DND-41 (cell line): ENCODE measurements at places on chromosomes 7 and 10.
A peak's percentile ranks its signal among the peaks of the same experiment; 100 is the strongest.

DNA sequence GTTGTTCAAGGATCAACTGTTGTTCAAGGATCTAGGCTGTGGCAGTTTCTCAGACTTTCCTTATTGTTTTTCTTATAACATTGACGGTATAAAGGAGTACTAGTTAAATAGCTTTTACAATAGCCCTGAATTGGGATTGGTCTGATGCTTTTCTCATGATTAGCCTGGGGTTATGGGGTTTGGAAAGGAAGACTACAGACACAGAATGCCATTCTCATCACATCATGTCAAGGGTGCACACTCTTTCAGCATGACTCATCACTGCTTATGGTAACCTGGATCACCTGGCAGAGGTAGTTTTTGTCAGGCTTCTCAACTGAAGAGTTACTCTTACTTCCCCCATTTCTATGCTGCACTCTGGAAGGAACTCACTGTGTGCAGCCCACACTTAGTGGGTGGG is 194.2 kb upstream of the NPSR1 start:
- H3K4me3 ChIP-seq = no peak overlapping the region
- H3K27ac ChIP-seq = no peak overlapping the region
- no peaks in the 10 kb centered on the region for H3K36me3 ChIP-seq
- DNase-seq = no peak

- no peaks in the 10 kb centered on the region for H3K4me1 ChIP-seq
- no peaks in the 10 kb centered on the region for H3K27me3 ChIP-seq
- H3K27ac ChIP-seq = no peak overlapping the region
- H3K4me3 ChIP-seq = no peak overlapping the region
These were observed 10.8 kb downstream of the NKX6-2 start for GRCh38 chr10:132774902-132775863.

DNA sequence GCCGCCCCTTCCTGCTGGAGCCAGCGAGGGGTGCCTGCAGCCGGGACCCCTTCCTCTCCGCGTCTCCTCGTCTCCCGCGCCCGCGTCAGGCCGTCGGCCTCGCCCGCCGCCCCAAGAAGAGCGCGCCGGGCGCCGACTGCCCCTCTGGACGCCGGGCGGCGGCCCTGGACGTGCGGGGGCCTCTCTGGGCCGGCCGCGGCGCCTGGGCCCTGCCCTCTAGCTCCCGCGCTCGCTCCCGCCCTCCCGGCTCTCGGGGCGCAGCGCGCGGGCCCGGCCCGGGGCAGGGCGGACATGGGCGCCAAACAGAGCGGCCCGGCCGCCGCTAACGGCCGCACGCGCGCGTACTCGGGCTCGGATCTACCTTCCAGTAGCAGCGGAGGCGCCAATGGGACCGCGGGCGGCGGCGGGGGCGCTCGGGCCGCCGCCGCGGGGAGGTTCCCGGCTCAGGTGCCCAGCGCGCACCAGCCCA is 704 bp downstream of the ZNRF2 start:
- H3K27me3 ChIP-seq = no peaks in the 10 kb centered on the region
- H3K4me3 ChIP-seq = peak overlapping the region; percentile 75
- H3K4me1 ChIP-seq = peaks cover 45% of the 10 kb centered on the region
- peak overlapping the region; percentile 94 for H3K27ac ChIP-seq
- H3K36me3 ChIP-seq = no peaks in the 10 kb centered on the region; the same call in 1 of the 2 replicates

DNA sequence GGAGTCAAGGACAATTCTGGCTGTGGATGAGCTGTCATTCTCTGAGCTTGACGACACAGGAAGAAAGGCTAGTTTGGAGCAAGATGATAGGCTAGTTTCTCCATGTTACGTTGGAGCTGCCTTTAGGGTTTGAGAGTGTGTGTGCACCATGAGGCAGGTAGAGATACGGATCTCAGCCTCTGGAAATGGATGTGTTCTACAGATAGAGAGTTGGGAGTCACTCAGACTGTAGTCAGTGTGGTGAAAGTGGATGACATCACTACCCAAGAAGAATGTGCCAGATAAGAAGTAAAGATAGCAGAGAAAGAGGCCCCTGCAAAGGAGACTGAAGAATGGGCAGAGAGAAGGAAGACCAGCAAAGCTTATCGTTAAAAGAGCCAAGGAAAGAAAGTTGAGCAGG is 42.4 kb downstream of the PNLIPRP3 start:
- DNase-seq = no peak
- no peaks in the 10 kb centered on the region for H3K4me1 ChIP-seq
- H3K27me3 ChIP-seq = peaks cover 3% of the 10 kb centered on the region
- no peak overlapping the region for H3K4me3 ChIP-seq
- H3K36me3 ChIP-seq = no peaks in the 10 kb centered on the region
- no peak overlapping the region for H3K27ac ChIP-seq

DNA sequence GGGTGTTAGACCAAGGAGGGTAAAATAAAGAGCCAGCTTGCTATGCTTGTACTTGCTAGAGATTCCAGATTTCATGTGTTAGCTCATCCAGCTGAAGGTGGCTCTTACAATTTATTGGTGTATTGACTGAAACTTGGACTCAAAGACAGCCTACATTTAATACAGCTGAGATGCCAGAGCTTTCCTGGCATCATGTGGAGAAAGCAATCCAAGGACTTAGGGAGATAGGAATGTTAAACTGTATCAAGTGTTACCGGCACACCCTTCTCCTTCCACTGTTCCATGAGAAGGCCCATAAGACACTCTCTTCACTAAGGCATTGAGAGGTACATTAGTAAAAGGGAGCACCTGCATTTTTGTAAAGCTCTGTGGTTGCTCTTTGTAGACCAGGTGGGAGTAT is 9.3 kb upstream of the HERPUD2 start:
- H3K4me3 ChIP-seq = no peak overlapping the region
- H3K27me3 ChIP-seq = no peaks in the 10 kb centered on the region
- no peak for DNase-seq
- no peaks in the 10 kb centered on the region for H3K36me3 ChIP-seq

GRCh38 chr7:97298561-97298960 is 181.1 kb downstream of the SDHAF3 start:
- no peak overlapping the region for H3K4me3 ChIP-seq
- H3K4me1 ChIP-seq = no peaks in the 10 kb centered on the region
- no peaks in the 10 kb centered on the region for H3K27me3 ChIP-seq
- no peak overlapping the region for H3K27ac ChIP-seq
- no peak for DNase-seq

DNA sequence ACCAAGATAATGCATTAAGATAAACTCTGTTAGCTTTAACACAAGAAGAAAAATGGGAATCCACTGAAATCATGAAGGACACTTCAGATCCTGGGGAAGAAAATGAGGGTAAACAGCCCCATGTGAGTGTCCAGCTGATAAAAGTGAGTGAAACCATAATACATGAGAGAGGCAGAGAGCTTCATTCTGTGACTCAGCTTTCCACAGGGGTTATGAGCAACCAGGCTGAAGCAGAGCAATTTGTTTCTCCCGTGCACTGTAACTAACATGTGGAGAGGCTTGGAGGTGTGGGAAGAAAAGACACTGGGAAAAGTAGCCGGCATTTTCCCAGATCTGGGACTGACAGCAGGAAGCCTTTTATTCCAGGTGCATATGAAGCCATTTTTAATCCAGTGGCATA is 971.7 kb downstream of the ANKRD7 start:
- H3K27ac ChIP-seq = no peak overlapping the region
- H3K4me1 ChIP-seq = no peaks in the 10 kb centered on the region
- no peaks in the 10 kb centered on the region for H3K27me3 ChIP-seq
- H3K4me3 ChIP-seq = no peak overlapping the region
- no peak for DNase-seq

- H3K27me3 ChIP-seq = no peaks in the 10 kb centered on the region
- H3K36me3 ChIP-seq = no peaks in the 10 kb centered on the region
- H3K27ac ChIP-seq = no peak overlapping the region
- no peaks in the 10 kb centered on the region for H3K4me1 ChIP-seq
- no peak overlapping the region for H3K4me3 ChIP-seq
These were observed 253.7 kb downstream of the GLRX3 start for GRCh38 chr10:130389906-130390305.

DNA sequence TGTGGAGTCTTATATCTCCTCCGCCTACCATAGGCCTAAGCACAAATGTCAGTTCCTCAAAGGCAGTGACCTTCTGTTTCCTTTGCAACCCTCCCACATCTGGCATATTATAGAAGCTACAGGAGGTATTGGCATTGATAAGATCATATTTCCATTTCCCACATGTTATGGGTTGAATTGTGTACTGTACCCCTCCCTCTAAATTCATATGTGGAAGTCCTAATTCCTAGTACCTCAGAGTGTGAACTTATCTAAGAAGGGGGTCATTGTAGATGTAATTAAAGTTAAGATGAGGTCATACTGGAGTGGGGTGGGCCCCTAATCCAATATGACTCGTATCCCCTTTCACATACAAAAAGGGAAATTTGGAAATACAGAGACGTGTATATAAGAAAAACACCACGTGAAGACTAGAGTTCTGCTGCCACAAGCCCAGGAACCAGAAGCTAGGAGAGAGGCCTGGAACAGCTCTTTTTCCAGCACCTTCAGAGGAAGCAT is 6.1 kb upstream of the LAMB4 start:
- no peak for DNase-seq
- H3K27me3 ChIP-seq = peaks cover 5% of the 10 kb centered on the region
- no peaks in the 10 kb centered on the region for H3K4me1 ChIP-seq
- no peak overlapping the region for H3K4me3 ChIP-seq

DNA sequence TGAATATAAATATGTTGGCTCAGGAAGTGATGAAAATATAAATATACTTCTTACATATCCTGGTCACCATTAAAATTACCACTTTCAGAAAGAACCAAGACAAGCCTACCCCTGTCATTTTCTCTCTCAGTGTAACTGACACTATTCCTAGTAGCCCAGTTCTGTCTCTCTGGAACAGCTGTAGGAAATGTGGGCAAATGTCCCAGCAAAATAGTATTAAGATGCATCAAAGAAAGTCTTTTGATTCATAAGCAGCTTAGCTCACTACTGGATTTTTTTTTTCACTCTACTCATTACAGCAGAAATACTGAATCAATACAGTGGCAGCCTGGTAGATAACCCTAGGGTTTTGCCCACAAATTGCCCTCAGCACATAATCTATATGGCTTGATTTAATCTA is 290.9 kb downstream of the DNAJB9 start:
- peaks cover 5% of the 10 kb centered on the region; the same call in 1 of the 2 replicates for H3K4me1 ChIP-seq
- H3K36me3 ChIP-seq = 0 out of 2 replicates have a peak, but pooled peaks cover 2% of the 10 kb centered on the region
- DNase-seq = no peak
- no peak overlapping the region for H3K4me3 ChIP-seq
- no peak overlapping the region for H3K27ac ChIP-seq

GRCh38 chr7:100685049-100685605 is 8.9 kb downstream of the GIGYF1 start:
- peaks cover 97% of the 10 kb centered on the region for H3K36me3 ChIP-seq
- no peak for DNase-seq
- no peak overlapping the region for H3K4me3 ChIP-seq
- no peak overlapping the region for H3K27ac ChIP-seq

GRCh38 chr10:88508796-88509195 is 74.3 kb downstream of the RNLS start:
- H3K4me1 ChIP-seq = no peaks in the 10 kb centered on the region
- H3K27ac ChIP-seq = no peak overlapping the region
- no peak for DNase-seq
- no peaks in the 10 kb centered on the region for H3K27me3 ChIP-seq
- H3K4me3 ChIP-seq = no peak overlapping the region

- H3K27me3 ChIP-seq = peaks cover 3% of the 10 kb centered on the region
- no peak for DNase-seq
- H3K4me1 ChIP-seq = no peaks in the 10 kb centered on the region
- no peak overlapping the region for H3K4me3 ChIP-seq
- no peaks in the 10 kb centered on the region for H3K36me3 ChIP-seq
These were observed 578 bp downstream of the HTRA1 start for GRCh38 chr10:122461729-122462532.

DNA sequence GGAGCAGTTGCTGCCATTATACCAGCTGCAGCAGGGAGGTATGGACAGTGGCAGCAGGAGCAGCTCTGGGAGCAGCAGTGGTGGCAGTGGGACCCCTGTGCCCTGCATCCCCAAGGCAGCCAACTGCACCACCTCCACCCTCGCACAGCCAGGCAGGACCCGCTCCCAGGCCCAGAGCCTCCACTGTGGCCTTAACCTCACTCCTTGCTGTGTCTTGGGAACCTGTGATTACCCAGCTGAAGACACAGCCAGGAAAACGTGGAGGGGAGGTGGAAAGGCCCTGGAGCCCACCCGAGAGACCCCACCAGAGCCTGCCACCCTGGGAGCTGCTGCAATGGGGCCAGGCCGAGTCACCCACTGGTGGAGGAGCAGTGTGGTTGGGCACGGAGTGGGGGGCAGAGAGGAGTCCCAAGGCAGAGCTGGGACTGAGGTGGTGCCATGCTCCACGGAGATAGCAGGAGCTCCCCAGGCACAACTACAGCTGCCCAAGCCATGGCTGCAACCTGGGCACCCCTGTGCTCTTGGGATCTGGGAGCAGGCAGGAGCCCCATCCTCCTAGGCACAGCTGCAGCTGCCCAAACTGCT is 20.4 kb downstream of the LRRC72 start:
- H3K4me3 ChIP-seq = no peak overlapping the region
- no peak overlapping the region for H3K27ac ChIP-seq
- no peaks in the 10 kb centered on the region for H3K36me3 ChIP-seq
- H3K27me3 ChIP-seq = no peaks in the 10 kb centered on the region

DNA sequence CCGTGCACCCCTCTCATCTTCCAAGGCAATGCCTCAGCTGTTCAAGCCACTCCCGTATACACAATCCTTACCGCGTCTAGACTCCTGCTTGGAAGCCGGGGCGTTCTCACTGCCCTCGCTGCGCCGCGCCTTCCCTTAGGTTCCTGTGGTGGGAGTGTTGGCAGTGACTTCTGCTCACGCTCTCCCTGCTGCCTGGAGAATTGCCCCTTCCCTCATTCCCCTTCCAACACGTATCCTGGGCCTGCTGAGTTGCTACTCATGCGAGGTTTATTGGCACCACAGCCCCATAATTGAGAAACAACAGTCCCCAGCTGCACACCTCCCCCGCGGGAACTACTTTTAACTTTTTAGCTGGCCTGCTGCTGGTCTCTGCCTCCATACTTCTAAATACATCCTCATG is 31.9 kb downstream of the RBM17 start:
- no peak overlapping the region for H3K27ac ChIP-seq
- H3K4me3 ChIP-seq = no peak overlapping the region
- DNase-seq = no peak
- H3K27me3 ChIP-seq = no peaks in the 10 kb centered on the region

GRCh38 chr10:131641231-131641630 is 259.6 kb upstream of the PPP2R2D start:
- H3K4me3 ChIP-seq = no peak overlapping the region
- H3K4me1 ChIP-seq = no peaks in the 10 kb centered on the region
- H3K27me3 ChIP-seq = no peaks in the 10 kb centered on the region
- DNase-seq = no peak
- H3K27ac ChIP-seq = no peak overlapping the region
- no peaks in the 10 kb centered on the region for H3K36me3 ChIP-seq

DNA sequence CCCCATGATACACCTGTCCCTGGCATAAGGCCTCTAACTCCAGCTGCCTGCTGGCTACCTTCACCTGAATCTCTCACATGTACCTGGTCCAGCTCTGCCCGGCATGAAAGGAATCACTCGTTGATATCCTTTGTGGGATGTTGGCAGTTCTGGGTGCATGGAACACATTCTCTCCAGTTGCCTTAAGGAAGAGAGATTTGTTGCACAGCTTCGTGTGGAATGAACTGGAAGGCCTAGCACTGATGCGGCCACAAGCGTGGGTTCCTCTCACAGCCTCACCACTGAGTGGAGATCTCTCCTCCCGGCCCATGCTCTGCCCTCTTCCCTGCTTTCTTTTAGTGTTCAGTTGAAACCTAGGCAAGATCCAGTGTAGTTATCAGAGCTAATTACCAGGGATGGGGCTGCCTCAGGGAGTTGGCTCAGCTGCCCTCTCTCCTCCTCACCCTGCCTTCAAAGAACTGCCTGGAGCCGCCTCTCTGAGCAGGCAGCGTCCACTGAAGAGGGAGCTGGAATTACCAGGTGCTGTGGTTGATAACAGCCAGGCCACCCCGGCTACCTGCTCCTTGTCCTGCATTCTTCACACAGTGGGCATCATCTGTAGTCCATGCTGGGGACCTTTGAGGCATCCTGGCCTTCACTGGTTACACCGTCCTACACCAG is 194.3 kb downstream of the CCDC3 start:
- no peak for DNase-seq
- H3K27me3 ChIP-seq = no peaks in the 10 kb centered on the region
- H3K4me1 ChIP-seq = no peaks in the 10 kb centered on the region
- no peak overlapping the region for H3K27ac ChIP-seq
